ENCODE measurements at places on chromosomes 6 and 20.

- DNase-seq: no peak
These were observed 24.2 kb downstream of the NEDD9 start for GRCh38 chr6:11208267-11208666.

- no peak for DNase-seq
These were observed 108.5 kb upstream of the NHSL1 start for GRCh38 chr6:138607478-138608433.

DNA sequence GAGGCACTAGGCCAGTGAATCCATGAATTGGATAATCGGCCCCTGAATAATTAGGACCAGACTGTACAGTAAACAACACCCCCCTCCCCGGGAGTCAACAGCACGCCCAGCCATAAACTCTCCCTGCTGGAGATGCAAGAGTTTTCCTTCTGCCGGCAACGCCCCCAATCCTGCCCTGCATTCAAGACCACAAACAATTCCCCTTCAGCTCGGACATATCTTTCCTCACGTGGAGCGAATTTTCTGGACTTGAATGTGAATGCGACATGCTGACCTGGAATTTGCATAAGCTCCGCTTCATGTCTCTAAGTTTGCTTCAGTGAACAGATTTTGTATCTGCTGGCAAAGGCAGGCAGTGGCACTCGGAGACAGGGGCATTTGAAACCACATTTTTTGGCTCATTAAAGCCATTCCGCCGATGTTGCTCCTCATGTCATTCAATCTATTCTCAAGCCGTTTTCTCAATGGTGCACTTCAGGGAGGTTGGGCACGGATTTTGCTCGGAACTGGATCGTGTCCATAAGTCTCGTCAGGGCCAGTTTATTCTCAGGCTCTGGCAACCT, 38.0 kb upstream of the GMPR start:
- no peak for DNase-seq

DNA sequence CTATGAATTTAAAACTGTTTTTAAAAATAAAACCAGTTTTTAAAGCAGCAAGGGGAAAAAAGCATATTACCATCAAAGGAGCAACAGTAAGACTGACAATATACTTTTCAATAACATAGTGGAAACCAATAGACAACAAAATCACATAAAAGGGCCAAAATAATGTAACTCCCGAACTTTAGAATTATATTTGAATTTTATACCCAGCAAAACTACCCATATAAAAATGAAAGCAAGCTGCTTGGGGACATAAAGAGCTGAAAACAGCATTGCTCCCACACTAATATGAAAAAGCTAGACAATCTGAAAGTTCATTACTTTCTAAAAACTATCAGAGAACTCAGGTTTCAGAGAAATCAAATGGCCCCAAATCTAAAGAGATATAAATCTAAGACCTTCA, 199.4 kb upstream of the ARID1B start:
- no peak for DNase-seq

DNA sequence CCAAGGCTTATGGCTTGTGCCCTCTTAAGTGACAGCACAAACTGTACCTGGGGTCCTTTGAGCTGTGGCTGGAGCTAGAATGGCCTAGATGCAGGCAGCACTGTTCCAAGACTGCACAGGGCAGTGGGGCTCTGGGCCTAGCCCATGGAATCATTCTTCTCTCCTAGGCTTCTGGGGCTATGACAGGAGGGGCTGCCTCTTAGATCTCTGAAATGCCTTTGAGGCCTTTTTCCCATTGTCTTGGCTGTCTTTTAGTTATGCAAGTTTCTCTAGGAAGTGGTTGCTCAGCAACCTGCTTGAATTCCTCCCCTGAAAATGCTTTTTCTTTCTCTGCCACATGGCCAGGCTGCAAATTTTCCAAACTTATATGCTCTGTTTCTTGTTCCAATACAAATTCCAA, 183.4 kb downstream of the WDR27 start:
- DNase-seq: no peak

- DNase-seq: no peak
These were observed 162.7 kb upstream of the MLN start for GRCh38 chr6:33966536-33966935.

DNA sequence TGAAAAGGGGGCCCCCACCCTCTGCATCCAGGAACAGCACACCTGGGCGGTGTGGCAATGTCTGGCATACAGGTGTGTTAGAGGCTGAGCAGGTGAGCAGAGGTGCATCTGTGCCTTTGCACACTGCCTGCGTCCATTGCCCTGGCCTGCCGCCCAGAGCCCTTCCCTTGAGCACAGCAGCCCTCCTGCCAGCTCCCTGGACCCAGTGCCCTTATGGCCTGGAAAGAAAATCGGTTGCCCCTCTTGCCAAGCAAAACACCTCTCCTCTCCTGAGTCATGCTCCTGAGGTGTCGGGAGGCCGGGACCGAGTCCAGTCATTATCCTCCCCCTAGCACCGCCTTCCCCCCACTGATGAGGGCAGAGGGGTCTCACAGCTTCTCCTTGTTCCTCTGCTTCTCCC, 259.9 kb downstream of the SMOC2 start:
- DNase-seq: no peak

DNA sequence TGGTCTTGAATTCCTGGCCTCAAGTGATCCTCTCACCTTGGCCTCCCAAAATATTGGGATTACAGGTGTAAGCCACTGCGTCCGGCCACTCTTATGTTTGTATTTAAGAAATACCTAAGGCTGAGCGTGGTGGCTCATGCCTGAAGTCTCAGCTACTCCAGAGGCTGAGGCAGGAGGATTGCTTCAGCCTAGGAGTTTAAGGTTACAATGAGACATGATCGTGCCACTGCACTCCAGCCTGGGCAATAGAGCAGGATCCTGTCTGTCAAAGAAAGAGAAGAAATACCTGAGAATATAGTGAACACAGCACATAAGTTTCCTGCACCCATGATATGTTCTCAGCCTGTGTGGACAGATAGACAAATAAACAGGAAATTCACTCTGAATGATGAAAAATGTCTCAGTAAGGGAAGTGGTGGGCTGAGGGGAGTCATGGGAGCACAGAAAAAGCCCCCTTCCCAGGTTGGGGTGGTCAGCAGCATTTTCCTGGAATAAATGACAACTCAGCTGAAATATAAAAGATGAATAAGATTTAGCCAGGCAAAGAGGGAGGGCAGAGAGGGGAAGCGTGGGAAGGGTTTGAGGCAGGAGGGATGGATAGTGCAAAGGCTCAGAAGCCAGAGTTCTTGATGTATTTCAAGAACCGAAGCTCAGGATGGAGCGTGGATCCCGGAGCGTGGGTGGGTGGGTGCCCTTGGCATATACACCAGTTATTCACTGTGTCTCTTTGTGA, 13.8 kb upstream of the MMP9 start:
- no peak for DNase-seq

GRCh38 chr20:42493001-42493400, 696.7 kb downstream of the PTPRT start:
- no peak for DNase-seq

GRCh38 chr20:15199698-15200097, 862.3 kb upstream of the FLRT3 start:
- DNase-seq: no peak

DNA sequence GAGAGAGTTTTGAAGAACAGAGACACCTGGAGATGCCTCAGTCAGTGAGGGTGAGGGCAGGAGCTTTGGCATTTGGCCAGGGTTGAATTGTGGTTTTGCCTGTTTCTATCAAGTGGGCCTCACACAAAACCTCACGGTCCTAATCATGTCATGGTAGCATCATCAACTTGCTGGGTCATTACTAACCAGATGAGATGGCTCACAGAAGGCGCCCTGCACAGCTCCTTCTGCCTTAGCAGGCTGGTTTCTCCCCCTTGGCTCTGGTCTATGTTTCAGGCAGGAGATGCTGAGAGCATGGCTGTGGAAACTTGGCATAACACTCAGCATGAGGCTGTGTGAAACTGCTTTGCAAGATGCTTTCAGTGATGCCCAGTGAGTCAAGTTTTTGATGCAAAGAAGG, 99.3 kb downstream of the LRRC1 start:
- DNase-seq: no peak

GRCh38 chr6:77837034-77837784, 184.4 kb downstream of the MEI4 start:
- DNase-seq: no peak

- no peak for DNase-seq
These were observed 16.6 kb downstream of the POM121L2 start for GRCh38 chr6:27295301-27296079.

DNA sequence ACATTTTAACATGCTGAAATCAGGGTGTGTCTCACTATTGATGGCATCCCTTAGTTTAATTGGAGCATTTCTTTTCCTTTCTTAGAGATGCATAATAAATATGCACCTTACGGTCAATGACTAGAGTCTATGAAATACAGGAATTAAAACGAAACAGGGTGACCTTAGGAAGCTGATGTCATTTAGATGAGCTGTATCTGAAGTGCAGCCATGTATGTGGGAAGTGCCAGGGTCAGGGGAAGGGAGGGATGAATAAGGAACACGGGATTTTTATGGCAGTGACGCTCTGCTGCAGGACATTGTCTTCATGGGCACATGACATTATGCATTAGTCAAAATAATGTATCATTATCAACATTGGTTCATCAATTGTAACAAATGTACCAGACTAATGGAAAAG, 84.0 kb downstream of the AGPAT4 start:
- DNase-seq: no peak

GRCh38 chr6:128493877-128494276, 26.5 kb downstream of the PTPRK start:
- DNase-seq: no peak

- no peak for DNase-seq
These were observed 347.9 kb upstream of the SPTLC3 start for GRCh38 chr20:12660918-12661317.

DNA sequence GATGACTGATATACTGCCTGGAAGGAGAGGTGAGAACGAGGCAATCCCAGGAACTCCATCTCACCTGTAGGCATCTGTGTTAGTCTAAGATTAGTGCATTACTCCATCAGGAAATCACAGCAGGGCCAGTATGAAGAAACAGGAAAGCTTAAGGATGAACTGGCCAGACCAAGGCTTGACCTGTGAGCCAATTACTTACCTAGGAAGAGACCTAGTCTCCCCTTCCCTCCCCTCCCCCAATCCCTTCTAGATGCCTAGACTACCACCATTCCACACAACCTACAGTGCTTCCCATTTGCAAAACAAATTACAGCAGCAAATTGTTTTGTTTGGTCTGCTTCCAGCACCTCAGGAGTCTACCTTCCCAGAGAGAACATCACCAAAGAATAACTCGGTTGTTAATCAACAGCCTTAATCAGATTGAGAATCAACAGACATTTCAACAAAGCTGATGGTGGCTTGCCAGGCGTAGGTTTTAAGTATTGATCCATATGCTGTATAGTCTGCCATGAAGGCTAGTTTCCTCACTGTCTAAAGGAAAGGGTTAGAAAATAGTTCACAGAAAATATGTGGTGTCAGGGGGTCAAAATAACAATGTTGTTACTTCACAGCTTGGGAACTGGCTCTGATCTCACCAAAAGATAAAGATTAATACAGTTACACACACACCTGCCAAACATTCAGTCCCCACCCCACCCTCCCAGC, 10.1 kb downstream of the PKHD1 start:
- no peak for DNase-seq

DNA sequence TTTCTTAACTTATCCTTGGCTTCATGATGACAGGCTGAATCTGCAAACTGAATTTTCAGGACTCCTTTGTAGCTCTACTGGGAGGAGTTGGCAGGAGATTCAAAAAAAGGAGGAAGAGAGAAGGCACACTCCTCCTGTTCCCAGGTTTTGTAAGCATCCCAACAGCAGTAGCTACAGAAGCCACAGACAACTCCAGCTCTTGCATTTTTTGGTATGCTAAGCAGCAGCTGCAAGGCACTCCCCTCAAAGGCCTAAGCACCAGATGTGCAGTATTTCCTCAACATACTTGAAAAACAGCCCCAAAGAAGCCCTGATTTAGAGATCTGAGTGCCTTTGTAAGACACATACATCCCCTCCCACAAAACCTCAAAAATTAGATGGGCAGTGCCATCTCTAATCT, 328.6 kb upstream of the SYNCRIP start:
- no peak for DNase-seq

DNA sequence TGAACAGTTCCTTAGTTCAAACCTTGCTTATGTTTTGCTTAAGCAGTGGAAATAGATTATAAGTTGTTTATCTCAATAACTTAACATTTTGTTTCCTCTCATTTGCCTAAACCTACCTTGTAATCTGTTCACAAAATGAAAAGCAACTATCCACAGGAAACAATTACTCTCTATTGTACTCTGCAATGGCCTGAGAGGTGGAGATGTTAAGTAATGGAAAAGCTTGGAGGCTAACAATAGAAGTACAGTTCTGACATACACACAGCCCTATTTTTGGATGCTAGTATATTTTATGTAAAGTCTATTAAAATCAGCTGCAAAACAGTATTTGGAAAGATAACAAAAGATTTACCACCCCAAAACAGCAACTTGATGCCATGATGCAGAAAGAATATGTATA, 82.1 kb downstream of the TINAG start:
- DNase-seq: no peak

DNA sequence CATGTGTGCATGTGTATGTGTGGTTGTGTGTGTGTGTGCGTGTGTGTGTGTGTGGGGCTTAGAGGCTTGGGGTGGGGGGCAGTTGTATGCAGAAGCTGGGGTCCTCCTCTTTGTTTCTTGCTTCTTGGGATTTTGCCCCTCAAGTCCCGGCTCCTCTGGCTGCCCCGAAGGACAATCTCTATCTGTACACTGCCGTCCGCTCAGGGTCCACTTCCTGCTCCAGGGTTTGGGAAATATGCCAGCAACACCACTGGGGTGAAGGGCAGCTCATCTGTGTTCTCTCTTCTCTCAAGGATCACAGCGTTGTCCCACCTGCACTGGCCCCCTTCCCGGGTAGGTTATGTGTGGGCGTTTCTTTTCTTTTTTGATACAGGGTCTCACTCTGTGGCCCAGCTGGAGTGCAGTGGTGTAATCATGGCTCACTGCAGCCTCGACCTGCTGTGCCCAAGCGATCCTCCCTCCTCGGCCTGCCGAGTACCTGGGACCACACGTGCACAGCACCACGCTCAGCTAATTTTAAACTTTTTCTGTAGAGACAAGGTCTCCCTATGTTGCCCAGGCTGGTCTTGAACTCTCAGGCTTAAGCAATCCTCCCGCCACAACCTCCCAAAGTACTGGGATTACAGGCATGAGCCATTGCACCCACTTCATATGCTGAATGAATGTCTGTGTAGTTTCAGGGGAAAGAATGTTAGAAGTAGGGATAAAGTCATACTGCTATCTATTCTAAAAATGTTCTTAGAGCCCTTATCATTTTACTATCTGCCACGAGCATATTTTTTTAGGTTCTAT, 25.7 kb downstream of the SLC2A4RG start:
- DNase-seq: no peak

DNA sequence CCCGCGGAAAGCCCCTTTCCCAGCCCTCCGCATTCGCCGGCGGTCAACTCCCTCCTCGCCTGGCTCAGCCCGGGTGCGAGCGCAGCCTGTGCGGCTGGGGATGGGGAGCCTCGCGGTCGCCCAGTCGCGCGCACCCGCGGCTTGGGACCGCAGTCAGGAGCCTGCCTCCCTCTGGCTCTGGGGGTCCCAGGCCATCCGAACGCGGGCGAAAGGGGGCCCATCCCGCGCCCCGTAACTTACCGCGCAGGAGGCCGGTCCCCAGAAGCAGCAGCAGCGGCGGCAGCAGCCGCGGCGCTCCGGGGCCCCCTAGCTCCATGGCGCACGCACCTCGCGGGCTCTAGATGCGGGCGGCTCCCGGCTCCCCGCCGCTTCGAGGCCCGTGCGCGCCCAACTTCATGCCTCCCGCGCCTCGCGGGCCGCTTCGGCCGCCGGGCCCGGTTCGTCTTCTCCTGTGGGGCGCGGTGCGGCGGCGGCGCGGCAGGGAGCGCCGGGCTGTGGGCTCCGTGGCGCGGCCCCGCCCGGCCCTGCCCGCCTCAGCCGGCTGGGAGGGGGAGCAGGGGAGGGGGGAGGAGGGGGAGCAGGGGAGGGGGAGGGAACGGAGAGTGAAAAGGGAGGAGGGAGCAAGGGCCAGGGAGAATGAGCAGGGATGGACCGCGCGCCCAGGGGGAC, at the start of gene CHRNA4:
Gene CHRNA4, minus strand, starts transcription at position 500 of the 669 bp plus-strand sequence. Its CDS starts 184 bp downstream, at position 316.
- no peak for DNase-seq
